ENCODE measurements at places on chromosomes 1 and 21.

- DNase-seq, result no peak
Observed at GRCh38 chr1:203274603-203275381, 30.5 kb upstream of the BTG2 start.

DNA sequence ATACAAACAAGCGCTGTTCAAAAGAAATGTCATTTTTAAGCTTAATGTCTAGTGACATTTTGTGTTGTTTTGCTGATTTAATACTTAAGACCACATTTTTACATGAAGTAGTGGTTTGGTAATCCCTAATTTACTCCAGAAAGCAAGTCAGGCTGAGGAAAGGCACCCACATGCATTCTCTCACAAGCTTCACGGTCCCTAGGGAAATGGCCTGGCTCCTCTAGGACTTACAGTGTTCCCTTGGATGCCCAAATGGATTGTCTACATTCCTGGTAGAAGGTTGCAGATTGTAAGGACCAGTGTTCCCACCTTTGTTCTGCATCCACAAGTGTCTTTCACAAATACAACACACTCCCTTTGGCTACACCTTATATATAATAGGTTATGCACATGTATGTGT, 9.5 kb downstream of the GPSM2 start:
- no peak for DNase-seq

DNA sequence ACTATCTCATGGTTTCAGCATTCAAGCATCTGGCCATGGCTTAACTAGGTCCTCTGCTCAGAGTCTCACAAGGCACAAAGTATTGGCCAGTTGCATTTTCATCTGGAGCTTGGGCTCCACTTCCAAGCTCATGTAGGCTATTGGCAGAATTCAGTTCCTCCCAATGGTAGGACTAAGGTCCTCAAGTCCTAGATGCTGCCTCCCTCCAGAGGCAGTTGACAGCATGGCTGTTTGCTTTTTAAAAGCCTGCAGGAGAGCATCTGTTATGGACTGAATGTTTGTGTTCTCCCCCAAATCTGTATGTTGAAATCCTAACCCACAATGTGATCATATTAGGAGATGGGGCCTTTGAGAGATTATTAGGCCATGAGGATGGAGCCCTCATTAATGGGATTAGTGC, 38.0 kb upstream of the HLX start:
- no peak for DNase-seq

GRCh38 chr1:33331444-33332356, 10.8 kb upstream of the A3GALT2 start:
- DNase-seq, result no peak

DNA sequence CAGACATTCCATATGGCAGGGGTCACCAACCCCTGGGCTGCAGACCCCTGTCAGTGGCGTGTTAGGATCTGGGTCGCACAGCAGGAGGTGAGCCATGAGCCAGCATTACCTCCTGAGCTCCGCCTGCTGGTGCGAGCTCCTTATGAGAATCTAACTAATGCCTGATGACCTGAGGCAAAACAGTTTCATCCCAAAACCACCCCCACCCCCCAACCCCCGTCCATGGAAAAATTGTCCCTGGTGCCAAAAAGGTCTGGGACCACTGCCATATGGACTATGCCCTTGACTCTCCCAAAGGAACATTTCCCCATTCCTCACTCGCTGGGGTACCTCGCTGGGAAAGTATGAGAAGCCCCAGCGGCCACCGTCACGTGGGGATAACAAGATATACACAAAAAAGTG, 6.4 kb upstream of the CPT2 start:
- DNase-seq, result no peak

GRCh38 chr1:214002060-214002459, 14.3 kb downstream of the PROX1 start:
- no peak for DNase-seq
